ENCODE measurements at places on chromosomes 6 and 20.
A peak's percentile ranks its signal among the peaks of the same experiment; 100 is the strongest.

DNA sequence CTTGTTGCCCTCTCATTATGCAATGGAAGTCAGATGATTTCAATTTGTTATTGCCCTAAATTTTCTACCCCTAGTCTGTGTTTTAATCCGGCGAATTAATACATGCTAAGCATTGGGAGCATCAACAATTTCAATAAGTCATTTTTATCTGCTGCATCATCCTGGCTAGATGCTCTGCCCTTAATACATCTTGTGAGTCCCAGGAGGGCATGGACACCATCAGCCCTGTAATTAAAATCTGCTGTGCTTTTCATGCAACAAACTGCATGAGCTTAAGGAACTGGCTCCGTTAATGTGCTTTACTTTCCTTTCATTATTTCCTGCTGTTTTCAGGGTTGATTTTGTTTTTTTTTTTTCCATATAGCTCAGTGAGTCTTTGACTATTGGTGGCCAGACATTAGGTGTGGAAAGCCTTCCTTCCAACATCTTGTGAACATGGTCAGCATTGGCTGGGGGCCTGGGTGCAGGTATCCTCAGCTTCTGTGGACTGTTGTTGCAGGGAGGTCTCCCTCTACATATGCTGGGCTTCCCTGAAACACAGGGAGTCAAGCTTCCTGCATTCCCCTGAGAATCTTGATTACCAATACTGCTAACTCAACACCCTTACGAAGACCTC lies 8.5 kb upstream of the PBOV1 start:
- DNase-seq = no peak

DNA sequence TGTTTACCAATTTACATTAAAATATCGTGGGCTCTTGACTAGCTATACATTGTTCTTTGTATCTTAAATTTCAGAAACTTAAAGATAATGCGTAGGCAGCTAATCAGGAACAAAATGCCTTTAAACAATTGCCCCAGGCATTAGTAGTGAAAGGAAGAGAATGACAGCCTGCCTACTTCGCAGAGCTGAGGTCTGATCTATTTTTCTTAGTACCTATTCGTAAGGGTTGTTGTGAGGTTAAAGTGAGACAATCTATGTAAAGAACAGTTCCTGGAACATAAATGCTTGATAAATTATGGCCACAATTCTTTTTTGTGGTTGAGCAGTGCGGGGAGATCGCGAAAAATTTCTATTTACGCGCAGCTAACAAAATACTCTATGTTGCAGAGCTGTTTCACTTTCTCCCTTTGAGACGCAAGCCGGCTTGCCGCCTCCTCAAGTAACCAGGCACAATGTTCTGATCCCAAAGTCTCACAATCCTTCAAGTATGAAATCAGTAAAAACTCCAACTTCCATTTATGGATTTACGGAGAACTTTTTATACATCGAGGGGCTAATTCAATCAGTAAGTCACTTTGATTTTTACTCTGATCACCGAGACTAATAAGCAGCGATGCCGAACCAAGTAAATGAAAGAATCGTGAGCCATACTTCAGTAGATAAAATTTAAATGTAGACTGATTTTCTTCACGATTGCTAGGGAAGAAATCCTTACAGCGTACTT lies 878 bp upstream of the PNRC1 start:
- peak; percentile 41 for DNase-seq

- DNase-seq = no peak
These were observed 2.0 kb upstream of the VARS1 start for GRCh38 chr6:31797588-31797987.

DNA sequence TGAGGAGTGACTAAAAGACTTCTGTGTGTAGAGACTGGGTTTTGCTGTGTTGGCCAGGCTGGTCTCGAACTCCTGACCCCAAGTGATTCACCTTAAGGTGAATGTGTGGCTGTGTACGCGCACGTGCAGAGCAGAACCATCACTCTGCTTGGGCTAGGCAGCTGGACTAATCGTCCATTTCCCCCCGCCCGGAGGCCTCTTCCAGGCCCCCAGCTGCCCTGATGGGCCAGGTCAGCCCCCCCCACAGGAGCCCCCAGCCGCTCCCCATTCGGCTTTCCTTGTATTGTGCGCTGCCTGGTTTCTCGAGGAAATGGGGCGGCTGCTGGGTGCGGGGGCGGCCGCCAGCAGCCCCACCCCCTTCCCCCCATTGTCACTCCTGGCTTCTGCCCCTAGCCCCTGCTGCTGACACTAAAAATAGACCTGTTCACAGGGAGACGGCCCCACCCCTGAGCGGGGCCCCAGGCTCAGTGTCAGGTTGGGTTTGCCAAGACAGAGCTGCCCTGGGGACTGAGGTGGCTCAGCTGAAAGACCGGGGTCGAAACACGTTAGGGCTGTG lies 24.6 kb upstream of the CSNK2A1 start:
- no peak for DNase-seq

- no peak for DNase-seq
These were observed 88.9 kb downstream of the SOBP start for GRCh38 chr6:107578642-107579341.

GRCh38 chr20:16283307-16283706 lies 289.9 kb downstream of the KIF16B start:
- no peak for DNase-seq

- no peak for DNase-seq
These were observed 8.0 kb downstream of the PXDC1 start for GRCh38 chr6:3743541-3743940.

GRCh38 chr20:57392512-57393271 lies 1.5 kb downstream of the RBM38 start:
- peak; percentile 77 for DNase-seq

GRCh38 chr6:53476964-53477363 lies 67.9 kb downstream of the GCLC start:
- DNase-seq = no peak

- no peak for DNase-seq
These were observed 3.6 kb downstream of the PXMP4 start for GRCh38 chr20:33716498-33716897.

- peak; percentile 58 for DNase-seq
These were observed 6.4 kb upstream of the TXNDC5 start for GRCh38 chr6:7916959-7917358.

GRCh38 chr6:120147071-120147871 lies 797.7 kb upstream of the MAN1A1 start:
- DNase-seq = no peak

DNA sequence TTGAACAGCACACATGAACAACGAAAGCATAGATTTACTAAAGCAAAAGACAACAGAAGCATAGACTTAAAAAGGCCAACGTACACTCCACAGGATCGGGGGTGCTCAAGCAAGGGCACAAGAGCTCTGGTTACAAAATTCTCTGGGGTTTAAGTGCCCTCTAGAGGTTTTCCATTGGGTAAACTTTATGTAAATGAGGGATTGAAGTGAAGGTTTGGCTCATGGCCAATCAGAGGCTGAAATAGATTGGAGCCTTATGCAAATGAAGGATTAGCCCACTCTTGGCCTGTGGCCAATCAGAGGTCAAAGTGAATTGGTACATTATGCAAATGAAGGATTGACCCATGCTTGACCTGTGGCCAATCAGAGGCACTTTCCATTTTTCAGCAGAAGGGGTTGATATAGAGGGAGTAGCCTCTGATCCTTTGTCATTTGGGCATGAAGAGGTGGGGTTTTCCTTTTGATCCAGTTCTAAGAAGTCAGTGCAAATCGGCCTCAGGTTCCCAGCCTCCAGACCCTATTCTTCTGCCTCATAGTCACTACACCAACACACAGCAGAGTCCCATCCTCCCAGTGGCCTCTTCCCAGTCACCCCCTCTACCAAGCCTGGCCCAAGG lies 244.9 kb downstream of the THBS2 start:
- DNase-seq = no peak

GRCh38 chr20:49561256-49561655 lies 6.7 kb downstream of the PTGIS start:
- no peak for DNase-seq

DNA sequence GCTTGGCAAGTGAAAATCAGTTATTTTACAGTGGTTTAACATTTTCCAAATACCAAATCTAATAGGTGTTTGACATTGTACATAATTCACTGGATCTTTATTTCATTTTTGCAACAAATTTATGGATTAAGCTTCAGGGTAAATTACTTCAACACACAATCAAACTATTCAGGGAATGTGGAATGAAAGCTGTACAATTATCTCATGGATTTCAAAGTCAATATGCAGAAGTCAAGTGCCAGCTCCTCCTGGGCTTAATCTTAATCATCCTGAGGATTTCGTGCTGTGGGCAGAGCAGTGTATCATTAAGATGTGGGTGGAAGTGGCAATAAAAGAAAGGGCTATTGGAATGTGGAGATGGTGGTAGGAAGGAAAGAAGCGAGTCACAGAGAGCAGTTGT lies 548.8 kb downstream of the COL12A1 start:
- no peak for DNase-seq

GRCh38 chr6:166561771-166562359 lies 24.6 kb downstream of the RAMACL start:
- no peak for DNase-seq

- DNase-seq = no peak
These were observed 3.0 kb upstream of the RAB44 start for GRCh38 chr6:36694616-36695015.

GRCh38 chr6:145532361-145532760 lies 203.0 kb downstream of the EPM2A start:
- DNase-seq = no peak
